CD14-positive monocyte (primary cell): ENCODE measurements at places on chromosomes 6 and 20. TPM values are rescaled to one million over a fixed set of nuclear protein-coding genes. Genes with fewer than 3 reads are reported as not detected.

GRCh38 chr20:56685879-56686278 is 56.8 kb downstream of the TFAP2C start:
- no peak for DNase-seq

- DNase-seq: no peak
These were observed 1.3 kb downstream of the BPIFA2 start for GRCh38 chr20:33169176-33169794.

The SPDEF gene
- 0.05 TPM in 1 of 2 replicates, not detected in the other for polyA plus RNA-seq

GRCh38 chr6:86017236-86017635 is 374.6 kb upstream of the SYNCRIP start:
- DNase-seq: no peak

- peak; percentile 15 for DNase-seq
These were observed 72.6 kb downstream of the HIVEP2 start for GRCh38 chr6:142872376-142872775.

- DNase-seq: no peak
These were observed 3.0 kb downstream of the RRP36 start for GRCh38 chr6:43024436-43024835.
